ENCODE measurements at places on chromosomes 3 and 15.

GRCh38 chr3:55690726-55691125 is 203.6 kb upstream of the WNT5A start:
- DNase-seq: no peak

DNA sequence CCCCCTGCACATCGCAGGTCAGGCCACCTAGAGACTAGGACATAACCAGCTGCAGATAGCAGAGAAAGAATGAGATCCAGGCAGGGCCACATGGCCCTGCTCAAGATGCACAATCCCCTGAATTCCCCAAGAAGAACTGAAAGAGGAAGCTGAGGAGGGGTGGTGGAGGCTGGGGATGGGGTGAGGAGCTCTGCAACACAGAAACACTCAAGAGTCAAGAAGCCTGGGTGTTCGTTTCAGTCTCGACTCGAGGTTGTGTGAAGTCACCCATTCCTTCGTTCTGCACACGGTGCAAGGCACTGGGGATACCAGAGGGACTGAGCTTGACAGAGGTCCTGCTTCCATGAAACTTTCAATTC is 62.0 kb downstream of the TLE3 start:
- no peak for DNase-seq

DNA sequence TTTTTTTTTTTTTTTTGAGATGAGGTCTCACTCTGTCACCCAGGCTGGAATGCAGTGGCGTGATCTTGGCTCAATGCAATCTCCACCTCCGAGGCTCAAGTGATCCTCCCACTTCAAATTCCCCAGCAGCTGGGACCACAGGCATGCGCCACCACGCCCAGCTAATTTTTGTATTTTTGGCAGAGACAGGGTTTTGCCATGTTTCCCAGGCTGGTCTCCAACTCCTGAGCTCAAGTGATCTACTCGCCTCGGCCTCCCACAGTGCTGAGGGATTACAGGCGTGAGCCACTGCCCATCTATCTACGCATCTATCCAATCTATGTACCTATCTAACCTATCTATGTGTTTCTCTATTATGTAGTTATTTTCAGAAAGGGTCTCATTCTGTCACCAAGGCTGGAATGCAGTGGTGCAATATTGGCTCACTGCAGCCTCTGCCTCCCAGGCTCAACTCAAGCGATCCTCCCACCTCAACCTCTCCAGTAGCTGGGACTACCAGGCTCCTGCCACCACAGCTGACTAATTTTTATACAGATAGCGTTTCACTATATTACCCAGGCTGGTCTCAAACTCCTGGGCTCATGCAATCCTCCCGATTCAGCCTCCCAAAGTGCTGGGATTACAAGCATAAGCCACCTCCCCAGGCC is 20.2 kb upstream of the GPX1 start:
- DNase-seq: no peak

GRCh38 chr15:39663704-39664250 is 82.9 kb downstream of the THBS1 start:
- DNase-seq: no peak

DNA sequence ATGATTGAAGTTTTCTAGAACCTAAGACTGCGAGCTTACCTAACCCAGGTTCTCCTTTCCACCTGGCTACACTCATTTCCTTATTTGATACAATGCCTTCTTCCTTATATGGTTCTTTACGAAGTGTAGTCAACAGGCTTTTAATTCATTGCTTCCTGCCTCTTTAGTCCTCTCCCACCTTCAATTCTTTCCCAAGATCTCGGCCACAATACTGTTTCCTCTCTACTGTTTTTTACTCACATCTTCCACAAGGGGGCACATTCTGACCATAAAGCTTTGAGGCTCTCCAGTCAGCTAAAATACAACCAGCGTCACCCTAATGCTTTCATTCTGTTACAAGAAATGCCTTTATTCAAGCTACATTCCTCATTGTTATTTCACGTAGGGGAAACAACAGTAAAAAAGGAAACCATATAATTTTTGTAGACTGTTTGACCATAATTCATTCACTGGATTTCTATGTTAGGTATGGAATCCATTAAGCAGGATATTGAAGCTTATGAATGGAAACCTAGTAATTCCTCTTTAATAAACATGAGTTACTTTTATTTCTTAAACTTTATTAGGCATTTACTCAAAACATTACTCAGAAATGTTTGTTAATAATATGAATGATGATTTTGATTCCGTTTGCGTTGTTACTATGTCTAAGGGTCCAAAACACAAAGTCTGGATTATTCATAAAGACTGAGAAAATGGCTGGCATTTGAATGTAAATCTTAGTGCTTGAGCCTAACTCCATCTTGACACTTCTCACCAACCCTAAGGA is 29.5 kb upstream of the VEPH1 start:
- no peak for DNase-seq

DNA sequence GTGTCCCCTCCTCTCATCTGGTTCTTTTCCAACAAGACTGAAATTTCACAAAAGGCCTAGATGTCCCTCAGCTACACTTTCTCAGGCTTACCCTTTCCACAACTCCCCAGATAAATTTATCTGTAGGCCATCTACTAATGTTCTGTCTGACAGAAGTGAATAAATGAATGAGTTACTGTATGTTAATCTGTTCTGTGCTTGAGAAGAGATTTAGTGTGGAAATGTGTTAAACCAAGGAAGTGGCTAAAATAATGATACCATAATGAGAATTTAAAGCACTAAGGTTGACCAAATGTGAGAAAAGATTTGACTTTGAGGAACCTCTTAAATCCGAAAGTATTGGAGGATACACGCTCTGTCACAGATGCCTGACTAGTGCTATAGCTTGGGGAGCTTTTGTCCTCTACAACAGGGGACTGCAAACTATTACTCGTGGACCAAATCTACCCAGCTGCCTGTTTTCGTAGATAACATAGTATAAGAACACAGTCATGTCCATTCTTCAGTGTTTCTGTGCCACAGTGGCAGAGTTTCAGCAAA is 74.8 kb upstream of the P2RY1 start:
- no peak for DNase-seq

DNA sequence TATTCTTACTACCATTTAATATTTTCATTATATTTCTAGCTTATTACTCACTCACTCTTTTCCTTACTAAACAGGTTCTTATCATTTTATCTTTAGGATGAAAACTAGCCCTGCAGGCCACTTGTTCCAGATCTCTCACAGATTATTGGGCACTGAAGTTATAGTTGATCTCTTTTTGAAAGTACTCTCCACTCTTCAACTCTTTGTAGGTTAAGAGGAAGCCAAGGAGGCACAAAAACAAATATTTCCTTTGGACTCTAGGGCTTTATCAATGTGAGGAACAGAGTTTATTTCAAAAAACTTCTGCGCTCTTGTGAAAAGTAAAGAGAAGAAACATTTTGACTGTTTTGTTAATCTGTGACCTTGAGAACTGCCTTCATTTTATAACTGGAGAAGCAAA is 96.0 kb upstream of the NPHP3 start:
- no peak for DNase-seq

GRCh38 chr3:66534304-66534845 is 33.6 kb upstream of the LRIG1 start:
- DNase-seq: no peak

- DNase-seq: no peak
Observed at GRCh38 chr3:67431887-67432286, 222.5 kb downstream of the SUCLG2 start.

DNA sequence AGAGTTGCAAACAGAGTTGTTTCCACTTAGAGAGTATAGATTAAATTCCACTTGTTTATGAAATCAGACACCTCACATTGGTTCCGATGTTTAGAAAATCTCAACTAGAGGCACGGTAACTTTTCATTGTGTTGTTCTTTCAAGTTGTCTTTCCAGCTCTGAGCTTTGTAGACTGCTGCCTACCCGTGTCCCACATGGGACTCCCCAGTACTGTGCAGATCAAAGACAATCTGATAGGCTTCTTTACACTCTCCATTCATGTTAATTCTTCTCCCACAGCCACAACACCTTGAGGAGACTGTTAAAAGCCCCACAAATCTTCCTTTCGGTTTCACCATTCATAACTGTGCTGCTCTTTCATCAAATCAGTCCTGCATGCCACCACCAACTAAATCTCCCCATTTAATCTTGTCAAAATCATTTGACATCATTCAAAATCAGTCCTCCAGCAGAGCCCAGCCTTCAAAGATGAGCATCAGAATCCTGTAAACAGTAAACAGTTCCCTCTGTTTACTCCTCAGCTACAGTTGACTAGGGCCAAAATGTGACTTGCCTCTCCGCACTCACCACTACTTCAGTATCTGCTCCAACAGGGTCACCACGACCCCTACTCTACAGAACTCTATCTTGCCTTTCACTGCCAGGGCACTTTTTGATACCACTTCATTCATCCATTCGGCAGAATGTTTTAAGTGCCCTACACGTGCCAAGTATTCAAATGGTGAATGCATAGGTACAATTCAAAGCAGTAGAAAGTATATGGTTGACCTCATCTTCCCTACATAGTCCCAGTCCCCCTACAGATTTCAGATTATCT is 8.3 kb downstream of the ANXA2 start:
- DNase-seq: no peak

GRCh38 chr15:27770769-27771554 is 328.2 kb downstream of the OCA2 start:
- no peak for DNase-seq

DNA sequence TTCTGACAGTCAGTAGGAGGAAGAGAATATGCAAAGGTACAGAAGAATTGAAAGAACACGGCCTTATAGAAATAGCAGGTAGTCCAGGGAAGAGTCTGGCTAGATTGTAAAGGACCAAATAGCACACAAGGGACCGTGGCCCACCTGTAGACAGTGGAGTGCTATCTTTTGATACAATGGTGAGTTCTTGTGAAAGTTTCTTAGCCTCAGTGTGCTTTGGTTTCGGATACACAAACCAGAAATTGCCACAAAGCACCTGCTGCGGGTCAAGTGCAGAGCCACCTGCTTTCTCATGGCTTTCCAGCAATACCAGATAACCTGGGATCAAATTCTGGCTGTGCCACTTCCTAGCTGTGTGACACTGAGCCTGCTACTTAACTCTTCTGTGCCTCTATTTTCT is 36.6 kb upstream of the TUBGCP5 start:
- no peak for DNase-seq

DNA sequence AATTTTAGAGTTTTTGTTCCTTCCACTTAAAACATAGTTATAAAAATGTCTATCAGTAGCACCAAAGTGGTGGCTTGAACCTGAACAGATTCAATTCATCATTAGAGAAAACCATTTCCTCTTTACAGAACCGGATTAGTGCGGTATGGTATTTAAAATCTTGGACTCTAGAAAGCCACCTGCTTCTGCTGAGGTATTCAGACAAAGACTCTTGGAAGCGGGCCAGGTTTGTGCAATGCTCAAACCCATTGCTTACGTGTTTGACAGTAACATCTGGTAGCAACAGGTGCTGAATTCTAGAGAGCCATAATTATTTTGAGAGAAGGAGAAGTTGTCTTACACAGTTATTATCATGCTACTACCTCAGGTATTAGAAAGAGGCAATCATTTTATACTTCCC is 290.5 kb downstream of the NAALADL2 start:
- no peak for DNase-seq

GRCh38 chr3:158508481-158508880 is 62.5 kb upstream of the MLF1 start:
- DNase-seq: no peak

All from stimulated activated CD4-positive, alpha-beta T cell treated with anti-CD3 and anti-CD28 coated beads, Interleukin-1b, Interleukin-23, amount 100 ng/mL, for 1 hour (primary cell).